Activated T-helper 1 cell treated with Interleukin-2 at 50 U/mL for 16 hours (primary cell): ENCODE measurements at places on chromosomes 3 and 15.

DNA sequence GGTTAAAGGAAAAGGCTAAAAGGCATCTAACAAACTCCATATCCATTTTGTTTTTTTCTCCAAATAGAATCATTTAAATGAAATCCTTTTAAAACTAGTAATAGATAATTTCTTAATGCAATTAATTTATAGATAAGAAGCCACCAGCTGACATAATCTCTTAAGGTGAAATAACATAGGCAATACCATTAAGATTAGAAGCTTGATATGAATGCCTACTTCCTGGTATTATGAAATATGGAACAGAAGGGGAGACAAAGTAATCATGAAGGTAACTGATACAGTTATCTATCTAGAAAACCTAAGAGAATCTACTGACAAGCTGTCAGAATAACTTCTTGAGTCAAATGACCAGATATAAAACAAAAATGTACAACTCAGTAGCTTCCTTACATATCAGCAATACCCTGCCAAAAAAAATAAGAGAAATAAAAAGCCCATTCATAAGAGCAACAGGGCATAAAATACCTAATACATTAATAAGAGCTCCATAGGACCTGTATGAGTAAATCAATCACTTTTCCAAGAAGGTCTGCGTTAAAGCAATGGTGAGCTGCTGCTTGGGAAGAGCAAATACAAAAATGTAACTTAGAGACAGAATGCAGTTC lies 10.7 kb downstream of the EHD4 start:
- no peak for DNase-seq

DNA sequence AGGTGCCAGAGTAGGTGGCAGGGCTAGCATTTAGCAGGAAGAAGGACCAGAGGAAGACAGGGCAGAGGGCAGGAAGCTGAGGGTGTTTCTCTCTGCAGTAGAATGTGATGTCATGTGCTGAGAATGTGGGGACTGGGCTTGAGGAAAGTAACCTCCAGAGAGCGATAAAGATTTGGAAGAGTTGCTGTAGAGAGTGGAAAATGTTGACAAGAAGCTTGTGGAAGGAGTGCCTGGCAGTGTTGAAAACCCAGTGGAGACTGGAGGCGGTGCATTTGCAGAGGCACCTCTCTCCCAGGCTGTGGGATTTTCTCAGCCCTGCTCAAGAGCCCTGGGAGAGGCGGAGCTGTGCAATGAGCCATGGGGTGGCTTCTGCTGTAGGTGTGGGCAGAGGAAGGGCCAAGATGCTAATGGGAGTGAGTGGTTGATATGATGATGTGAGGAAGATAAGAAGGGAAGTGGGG lies 54.8 kb downstream of the MESD start:
- no peak for DNase-seq

DNA sequence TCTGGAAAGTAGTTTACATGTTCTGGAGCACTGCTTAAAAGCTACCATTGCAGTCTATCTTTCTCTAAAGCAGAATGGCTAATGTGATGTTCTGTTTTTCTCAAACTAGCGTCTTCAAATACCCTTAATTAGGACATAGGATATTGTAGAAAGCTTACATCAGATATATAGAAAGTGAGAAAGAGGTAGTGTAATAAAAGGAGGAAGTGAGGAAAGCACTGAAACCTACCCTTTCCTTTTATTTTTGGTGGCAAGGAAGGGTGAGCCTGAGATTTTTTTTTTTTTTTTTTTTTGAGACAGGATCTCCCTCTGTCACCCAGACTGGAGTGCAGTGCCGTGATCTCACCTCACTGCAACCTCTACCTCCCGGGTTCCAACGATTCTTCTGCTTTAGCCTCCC lies 9.4 kb downstream of the SENP2 start:
- DNase-seq, result no peak

GRCh38 chr15:81285461-81285860 lies 38.5 kb downstream of the STARD5 start:
- DNase-seq, result no peak

DNA sequence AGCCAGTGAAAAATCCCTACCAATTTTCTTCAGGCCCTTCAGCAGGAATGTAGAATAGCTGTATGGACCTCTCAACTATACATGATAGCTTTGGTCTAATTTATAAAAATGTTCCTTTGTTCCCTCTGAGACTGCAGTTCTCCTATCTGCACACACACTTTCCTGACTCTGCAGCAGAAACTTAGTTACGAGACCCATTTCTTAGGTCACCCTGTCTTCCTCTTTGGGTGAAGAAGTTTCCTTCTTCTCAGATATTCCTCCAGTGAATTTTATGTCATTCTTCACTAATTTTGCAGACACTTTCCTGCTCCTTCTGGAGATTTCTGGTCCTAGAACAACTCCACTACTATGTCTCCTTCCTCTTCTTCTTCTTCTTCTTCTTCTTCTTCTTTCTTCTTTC lies 42.6 kb downstream of the CD200R1L start:
- no peak for DNase-seq

DNA sequence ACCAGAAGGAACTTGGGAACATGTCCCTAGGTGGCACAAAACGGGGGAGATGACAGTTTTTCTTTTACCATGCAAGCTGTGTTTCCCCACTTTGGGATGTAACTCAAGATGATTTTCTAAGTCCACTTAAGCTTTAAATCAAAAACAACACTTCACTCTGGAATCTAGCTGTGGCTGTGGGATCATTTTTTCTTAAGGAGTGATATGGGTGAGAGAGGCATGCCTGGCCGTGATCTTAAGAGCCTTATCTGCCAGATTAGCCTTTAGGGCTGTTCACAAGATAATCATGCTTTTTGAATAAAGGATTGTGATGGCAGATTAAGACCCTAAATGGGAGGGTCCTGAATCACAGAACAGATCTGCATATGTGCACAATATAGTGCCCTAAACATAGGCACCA lies 384.8 kb upstream of the SEMA6D start:
- no peak for DNase-seq

- no peak for DNase-seq
Measured at GRCh38 chr15:88653200-88654064, 14.6 kb downstream of the ISG20 start.

DNA sequence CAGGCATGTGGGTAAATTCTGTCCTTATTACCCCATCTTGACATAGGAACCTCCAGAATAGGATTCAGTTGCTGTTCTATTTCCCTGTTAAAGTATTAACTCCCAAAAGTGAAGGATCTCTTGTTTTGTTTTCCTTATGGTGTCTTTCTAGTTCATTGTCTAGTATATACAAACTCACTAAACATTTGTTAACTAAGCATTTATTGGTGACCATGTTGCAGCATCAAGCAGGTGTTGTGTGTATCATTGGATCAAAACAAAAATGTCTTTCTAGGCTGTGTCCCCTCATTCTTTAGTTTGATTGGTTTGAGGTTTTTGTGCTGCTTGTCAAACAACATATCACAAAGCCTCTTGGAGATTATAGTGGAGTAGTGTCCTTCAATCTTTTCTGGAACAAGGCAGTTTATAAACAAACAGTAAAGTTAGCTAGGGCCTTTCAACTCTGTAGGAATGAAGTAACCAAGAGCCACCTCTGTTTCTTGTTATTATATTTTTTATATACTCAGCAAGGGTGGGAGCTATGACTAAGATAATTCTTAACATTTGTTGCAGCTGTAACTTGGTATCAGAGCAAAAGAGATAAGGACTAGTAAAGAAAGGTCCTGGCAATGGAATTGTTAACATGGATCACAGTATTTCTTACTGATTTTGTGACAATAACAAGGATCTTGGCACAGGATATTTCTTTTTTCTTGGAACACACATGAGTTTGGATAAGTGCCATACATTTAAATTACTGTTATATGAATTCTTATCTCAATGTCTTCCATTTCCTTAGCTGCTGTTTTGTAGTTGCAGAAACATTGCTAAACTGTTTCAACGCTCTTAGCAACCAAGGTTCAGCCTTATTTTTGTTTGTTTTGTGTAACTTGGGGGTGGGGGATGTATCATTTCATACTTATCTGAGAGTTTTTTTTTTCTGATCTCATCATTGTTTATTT lies 49.3 kb downstream of the TMOD3 start:
- no peak for DNase-seq

DNA sequence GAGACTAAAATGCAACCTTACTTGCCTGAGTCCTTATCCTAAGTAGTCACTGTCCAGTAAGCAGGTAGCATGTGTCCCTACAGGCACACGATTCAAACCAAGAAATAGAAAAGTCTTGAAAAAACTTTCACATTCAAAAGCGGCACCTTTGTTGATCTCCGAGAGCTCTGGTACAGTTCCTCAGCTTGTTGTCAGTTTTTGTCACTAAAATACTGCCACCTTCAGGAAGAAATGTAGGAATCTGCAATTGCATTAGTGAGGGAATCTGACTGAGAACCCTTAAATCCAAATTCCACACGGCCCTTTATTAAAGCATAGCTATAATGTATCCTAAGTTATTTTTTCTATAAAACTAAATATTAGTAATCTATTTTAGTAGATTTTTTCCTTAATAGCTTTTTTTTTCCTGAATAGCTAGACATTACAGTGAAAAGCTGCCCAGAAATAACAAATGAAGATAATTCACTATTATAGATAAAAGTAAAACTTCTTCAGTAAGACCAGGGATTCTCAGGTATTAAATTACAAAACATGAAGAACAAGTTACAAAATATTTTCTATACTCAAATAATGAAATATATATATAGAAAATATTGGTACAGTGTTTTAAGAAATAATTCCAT lies 44.0 kb downstream of the CCDC54 start:
- DNase-seq, result no peak

GRCh38 chr15:98113327-98113726 lies 152.8 kb downstream of the ARRDC4 start:
- DNase-seq, result no peak

GRCh38 chr15:26615927-26616302 lies 157.0 kb downstream of the GABRB3 start:
- no peak for DNase-seq

GRCh38 chr3:187746059-187746441 lies 782 bp upstream of the BCL6 start:
- DNase-seq, result no peak

DNA sequence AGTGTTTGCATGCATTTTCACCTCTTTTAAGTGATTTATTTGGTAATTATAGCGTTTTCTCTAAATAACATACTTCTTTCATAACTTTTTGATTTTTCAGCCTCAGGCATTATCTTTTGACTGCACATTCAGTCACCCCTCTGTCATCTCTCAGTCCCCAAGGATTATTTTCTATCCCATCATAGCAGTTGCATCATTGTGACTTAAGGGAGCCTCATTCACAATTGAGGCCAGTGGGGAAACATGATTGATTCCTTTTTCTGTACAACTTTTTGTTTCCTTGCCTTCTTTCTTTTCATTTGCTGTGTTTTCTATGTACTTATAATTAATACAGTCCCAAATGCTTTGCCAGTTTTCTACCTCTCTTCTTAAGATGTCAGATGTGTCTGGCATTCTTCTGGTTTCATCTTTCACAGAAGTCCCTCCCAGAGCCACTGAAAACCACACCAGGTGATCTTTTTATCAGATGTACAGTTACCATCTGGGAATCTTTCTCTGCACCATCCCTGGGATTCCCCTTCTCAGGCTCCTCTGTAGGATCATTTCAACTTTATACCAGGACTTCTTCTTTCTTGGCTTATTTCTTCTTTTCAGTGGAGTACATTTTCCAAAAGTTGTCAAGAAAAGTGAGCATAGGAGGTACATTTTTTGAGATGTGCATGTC lies 151.4 kb downstream of the RAP2B start:
- no peak for DNase-seq

DNA sequence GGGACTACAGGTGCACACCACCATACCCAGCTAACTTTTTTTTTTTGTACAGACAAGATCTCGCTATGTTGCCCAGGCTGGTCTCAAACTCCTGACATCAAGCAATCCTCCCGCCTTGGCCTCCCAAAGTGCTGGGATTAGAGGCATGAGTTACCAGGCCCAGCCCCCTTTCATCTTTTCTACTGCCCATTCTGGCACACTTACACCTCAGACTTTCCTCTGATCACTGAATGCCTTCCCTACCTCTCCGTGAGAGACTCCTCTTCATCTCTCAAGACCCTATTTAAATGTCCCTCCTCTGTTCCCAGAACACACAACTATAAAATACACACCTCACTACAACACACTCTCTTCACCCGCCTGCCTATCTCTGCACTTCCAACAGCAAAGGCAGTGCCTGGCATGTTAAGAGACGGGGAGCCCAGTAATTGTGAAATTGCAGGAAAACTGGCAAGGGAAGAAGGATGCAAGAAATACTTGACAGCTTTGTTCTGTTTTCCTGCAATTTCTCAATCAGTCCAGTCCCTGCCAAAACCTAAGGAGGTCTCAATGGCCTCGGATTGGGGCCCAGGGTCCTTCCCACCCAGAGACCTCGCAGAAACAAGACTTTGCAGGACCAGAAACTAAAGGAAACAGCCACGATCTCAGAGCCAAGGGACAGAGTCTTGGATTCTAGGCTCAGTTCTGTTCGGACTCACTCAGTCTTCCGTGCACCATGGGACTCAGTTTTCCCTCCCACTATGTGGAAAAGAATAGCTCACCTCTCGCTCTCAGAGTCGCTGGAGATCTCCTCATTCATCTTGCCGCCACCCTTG lies 849 bp downstream of the RRP9 start:
- no peak for DNase-seq

DNA sequence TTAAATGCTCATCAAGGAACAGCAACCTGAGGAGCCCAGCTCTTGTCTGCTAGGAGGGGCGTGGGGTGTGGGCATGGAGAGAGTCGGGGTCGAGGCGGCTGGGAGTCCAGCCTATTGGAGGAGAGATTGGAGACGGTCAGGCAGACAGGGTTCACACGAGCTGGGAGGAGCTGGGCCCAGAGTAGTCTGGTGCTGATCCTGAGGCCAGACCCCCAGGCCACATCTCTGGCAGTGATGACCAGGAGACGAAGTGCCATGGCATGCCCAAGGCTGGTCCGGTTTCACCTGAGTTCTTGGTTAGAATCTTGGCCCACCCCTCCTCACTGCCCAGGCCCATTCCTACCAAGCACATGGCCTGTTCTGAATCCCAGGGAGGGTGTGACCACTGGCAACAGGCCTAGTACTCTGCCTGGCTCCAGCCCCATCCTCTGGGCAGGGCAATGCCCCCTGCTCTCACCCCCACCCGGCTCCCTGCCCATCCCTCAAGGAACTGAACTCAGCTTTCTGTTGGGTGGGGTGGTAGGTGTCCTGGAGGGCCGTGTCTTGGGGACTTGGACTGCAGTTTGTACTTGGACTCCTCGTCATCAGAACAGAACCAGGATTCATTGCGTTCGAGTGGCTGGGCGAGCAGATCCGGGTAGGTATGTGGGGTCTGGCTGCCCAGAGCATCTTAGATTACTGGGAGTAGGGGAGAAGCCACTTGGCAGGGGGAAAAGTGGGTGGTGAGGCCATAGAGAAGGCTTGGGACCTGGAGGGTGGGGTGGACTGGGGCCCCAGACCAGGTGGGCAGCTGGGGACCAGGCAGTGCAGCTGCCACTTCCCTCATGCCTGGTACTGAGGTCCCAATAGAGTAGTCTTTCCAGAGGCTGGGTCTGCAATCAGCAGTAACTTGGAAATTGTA lies 20.8 kb downstream of the SLC28A1 start:
- DNase-seq, result no peak

- DNase-seq, result no peak
Measured at GRCh38 chr15:44882499-44882968, 74.0 kb upstream of the TERB2 start.

DNA sequence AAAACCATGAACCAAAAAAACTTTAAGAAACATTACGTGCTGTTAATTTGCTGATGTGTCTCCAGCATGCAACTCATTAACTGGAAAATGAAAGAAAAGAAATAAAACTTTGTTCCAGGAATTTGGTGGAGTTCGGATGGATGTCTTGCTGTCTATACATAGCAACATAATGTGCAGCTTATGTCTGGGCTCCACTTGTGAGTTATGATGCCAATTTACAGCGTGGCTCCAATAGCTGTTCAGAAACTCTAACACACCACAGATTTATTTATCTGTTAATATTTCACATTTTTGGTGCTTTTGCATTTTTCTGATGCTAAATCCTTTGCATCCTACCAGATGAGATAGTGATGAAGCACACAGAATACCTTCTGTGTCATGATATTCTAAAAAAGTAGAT lies 45.1 kb downstream of the MAP4 start:
- no peak for DNase-seq
